HS-5 (cell line): ENCODE measurements at places on chromosomes 2 and 18.

DNA sequence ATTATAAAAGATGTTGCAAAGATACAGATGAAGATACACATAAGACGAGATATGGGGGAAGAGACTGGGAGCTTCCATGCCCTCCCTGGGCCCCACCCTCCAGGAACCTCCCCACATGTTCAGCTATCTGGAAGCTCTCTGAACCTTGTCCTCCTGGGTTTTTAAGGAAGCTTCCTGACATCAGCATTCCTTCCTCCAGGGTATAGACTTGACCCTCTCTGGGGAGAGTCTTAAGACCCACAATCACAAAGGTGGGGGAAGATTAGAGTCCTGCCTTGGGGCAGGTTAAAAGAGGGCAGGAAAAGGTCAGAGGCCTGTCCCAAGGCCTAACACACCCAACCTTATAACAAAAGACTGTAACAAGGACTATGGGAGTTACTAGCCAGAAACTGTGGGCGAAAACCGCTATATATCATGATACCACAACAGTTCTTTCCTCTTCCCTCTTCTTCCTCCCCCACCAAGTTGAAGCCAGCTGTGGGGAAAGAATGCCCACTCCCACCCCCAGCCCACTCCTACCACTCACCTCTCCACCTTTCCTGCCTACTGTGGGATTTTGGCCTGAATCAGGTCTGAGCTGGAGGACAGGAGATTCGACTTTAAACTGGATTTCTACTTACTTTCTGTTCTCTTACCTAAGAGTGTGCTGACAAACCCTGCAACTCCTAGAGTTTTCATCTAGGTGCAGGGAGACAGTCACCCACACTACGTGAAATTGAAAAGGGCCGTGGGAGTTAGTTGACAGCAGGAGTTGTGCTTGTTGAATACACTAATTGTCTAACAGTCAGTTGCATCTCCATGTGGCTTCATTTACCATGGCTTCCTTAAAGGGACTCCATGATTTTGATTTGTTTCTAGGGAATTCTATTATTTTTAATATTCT, 105.0 kb downstream of the LAMA3 start:
- no peak for DNase-seq

DNA sequence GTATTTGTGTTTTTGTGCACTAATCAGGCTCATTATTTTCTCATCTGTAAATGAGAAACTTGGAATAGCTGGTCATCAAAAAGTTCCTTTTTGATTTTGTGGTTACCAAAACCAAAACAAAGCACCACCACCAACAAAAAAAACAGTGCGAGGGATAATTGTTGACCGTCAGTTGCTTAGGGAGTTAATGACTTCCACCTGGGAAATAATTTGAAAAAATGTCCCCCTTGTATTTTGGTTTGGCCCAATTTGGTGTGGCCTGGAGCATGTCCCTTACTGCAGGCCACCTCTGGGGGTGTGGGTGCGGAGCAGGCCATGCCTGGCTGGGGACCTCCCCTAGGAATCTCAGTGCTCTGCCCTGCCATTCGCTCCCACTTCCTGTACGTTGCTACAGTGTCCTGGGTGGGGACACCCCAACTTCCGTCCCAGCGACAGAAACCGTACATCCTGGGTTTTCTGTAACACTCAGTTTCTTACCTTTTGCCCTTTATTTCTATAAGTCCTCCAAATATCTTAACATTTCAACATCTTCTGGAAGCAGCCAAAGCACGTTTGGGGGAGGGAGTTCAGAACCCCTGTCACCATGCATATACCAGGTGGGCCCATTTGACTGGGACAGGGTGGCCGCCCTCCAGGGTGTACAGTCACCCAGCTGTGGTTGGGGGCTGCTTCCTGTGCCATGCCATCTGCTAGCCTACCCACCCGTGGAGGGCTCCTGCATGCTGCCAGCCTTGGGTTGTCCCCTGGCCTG, 31.3 kb downstream of the NCK2 start:
- DNase-seq = no peak

DNA sequence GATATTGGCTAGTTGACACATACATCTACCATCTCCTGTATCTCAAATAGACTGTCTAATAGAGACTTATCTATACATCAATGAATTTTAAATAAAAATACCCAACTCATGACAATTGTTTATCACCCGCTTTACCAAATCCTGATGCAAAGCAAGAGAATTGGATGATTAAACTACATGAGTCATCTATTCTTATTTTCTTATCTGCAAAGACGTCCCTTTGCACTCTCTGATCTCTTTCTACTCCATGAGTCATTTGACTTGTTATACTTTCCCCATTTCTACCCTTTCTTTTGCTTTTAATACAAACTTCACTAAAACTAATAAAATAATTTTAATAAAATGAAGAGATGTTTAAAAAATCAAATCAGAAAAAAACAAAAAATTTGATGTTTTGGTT, 261.7 kb upstream of the MAP2 start:
- DNase-seq = no peak

DNA sequence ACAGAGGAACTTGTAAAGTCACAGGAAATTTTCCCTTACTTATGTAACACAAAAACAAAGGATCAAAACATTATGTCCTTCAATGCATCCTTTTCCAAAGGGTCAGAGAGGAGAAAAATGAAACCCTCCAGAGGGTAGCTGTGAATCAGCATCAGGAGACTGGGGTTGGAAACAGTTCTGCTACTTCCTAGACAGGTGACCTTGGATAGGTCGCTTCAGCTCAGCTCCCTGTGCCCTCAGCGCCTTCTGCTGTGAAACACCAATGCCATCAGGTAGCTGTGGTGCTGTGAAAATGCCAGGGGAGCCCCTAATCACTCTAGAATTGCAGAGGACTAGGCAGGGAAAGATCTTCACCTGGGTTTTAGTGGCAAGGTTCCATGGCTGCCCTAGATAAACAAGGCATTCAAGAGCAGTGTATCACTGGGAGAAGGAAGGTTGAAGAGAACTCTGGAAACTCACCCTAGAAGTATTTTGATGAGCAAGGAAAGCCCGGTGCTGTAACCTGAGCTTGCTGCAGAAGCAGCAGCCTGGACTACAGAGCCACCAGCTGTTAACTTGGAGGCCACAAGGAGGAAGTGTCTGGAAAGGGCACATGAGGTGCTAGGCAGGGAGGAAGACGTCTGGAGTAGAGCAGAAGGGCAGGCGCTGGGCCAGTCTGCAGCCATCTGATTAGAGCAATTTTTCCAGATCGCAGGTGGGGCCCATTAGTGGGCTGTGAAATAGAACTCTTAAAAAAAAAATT, 100.7 kb upstream of the MCFD2 start:
- peak; percentile 85 for DNase-seq

GRCh38 chr18:50969448-50969847, 1.6 kb downstream of the ELAC1 start:
- no peak for DNase-seq

DNA sequence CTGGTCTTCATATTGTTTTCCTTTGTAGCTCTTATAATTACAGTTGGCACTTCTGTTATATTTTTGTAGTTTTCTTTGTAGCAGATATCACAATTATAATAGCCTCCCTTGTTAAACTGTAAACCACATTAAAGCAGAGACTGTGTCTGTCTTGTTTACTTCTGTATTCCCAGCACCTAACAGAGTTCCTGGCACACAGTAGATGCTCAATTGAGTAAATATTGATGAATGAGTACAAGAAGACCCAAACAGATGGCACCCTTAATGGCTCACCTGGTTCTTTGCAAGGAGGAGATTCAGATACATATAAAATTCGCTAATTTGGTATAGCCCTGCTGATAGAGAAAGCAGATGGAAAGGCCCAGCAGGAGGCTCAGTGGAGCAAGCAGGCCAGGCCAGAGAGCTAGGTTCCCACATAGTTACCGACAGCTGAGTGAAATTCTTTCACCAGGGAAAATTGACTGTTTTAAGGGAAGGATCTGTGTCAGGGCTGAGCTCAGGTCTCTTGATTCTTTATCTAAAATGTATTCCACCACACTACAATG, 120.1 kb downstream of the NUP35 start:
- no peak for DNase-seq

DNA sequence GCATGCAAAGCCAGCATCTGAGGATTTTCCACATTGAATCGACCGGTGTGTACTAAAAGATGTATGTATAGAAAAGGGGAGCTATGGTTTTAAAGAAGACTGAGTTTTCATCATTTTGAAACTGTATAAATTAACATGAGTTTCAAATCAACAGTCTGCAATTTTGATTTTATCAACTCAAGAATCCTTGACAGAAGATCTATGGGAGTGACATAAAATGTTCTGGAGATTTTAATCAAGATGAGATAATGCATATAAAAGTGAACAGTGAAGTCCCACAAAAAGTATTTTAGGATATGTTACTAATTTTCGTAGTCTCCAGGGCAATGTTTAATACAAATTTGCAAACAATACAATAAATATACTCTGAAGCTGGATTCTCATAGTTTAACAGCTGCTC, 24.0 kb upstream of the CERS6 start:
- no peak for DNase-seq

GRCh38 chr2:136016836-136017235, 31.4 kb upstream of the DARS1 start:
- DNase-seq = no peak

DNA sequence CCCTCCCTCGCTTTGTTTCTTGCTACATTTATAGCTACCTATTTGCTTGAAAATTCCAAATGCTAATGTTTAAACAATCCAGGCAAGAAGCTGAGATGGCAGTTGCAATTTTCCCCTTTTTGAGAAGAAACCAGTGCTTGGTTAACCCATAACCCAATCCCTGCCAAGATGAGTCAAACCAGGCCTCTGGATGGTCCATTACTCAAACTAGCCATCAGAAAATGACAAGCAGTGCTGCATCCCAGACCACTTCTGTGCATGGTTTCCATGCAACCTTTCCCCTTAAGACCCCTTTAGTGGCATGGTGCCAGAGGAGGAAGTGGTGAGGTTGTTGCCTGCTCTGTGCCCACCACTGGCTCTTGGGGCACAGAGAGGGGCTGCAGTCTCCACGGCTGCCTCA, 131.2 kb upstream of the RMP24 start:
- DNase-seq = no peak

GRCh38 chr2:25276569-25277465, 64.9 kb downstream of the DNMT3A start:
- DNase-seq = no peak

- no peak for DNase-seq
These were observed 1694.1 kb upstream of the CELF4 start for GRCh38 chr18:39259736-39260135.

DNA sequence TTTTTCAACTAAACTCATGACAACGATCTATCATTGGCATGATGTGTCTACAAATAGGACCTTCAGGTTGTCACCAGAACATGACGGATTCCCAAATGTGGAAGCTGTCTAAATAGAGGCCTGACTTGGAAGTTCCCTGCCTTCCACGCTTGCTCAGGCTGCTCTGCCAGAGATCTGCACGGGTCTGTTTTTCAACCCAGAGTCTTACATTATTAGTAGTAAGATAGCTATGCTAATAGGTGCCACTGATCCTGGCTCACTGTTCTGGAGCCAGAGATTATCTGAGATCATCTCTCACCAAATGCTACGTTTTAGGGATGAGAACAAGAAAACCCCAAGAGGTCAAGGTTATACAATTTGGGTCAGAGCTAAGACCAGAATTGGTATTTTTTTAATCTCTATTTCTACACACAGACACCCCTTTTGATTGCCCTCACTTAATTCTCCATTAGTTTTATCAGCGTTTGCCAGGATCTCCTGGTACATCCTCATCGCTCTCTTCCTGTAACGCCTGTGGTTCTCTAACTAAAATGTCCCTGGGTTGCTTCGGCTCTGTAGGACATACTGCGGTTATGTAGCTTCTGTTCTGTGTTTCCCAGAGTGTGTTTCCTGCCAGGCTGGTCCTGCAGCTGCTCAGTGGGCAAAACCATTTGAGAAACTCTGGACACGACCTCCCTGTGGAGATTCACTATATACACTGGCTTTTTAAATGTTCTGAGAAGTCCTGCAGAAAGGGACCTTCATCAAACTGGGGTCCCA, 5.7 kb downstream of the CDC42EP3 start:
- no peak for DNase-seq

DNA sequence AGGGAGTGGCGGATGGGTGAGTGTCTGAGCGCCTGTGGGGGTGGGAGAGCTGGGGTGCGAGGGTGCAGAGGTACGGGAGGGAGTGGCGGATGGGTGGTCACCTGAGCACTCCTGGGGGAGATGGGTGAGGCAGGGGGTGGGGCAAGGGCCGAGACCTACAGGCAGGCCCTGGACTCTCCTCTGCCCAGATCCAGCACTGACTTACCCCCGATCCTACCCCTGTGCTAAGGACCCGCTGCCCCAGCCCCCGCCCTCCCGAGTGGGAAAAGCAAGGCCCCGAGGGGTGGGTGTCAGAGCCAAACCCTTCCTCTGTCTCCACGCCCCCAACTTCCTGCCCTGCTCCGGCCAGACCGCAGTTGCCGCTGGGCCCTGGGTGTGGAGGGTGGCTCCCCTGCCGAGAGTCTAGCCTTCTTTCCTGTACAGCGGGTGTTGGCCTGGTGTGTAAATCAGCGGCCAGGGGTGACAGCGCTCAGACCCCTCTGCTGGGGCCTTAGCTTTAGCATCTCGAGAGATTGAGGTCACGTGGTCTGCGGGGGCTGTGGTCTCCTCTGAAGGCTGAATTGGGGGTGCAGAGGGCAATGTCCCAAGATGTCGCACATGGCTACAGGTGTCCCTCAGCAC, 12.5 kb downstream of the BOK start:
- no peak for DNase-seq

GRCh38 chr18:25503567-25504081, 151.7 kb upstream of the ZNF521 start:
- peak; percentile 34 for DNase-seq

DNA sequence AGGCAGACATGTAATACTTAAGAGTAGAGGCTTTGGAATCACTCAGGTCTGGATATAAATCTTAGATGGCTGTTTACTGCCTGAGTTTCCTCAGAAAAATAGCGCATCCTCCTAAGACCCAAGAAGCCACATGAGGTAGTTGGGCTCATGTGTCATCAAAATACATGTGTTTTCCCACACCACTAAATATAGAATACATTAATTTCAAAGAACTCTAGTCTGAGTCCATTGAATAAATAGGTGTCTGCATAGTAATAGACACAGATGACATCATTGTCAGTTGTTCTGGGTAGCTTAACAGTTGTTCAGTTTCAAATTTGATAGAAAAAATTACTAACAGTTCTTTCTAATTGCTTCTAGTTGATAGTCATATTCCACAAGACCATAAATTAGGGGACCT, 9.6 kb downstream of the PPP1R1C start:
- DNase-seq = no peak

DNA sequence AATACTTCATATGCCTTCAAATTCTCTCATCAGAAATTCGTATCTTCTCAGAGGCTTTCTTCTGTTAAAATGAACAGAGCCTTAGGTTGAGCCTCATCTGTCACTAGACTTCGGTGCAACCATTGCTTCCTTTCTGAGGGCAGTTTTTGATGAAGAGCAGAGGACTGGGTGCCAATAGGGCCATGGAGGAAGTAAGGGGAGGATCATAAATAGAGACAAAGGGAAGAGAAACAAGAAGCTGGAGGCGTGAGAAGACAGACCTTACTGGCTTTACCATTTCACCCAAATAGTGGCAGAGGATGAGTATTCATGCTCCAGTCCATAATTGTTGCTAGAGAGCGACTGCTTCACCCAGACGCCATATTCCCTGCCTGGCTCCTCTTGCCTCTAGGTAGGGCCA, 215.6 kb upstream of the PKDCC start:
- no peak for DNase-seq
